Effector memory CD4-positive, alpha-beta T cell (primary cell): ENCODE measurements at places on chromosomes 3 and 15.

DNA sequence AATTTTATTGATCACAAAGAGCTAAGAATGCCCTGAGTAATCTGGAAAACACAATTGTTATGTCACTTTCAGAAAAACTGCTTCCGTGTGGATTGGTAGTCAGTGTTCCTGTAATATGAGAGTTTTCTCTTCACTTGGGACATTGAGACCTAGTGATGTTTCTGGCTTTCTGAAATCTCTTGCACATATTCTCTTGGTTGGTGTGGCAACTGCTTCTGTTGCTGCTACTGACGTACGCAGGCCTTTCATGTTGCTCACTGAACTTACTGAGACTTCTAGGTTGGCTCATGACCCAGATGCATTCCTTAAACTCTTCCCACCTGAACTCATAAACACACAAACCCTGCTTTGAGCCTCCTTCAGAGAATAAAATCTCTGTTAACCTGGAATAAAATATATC is 175.0 kb upstream of the PFN2 start:
- no peak for DNase-seq

GRCh38 chr3:197472151-197472550 is 83.6 kb downstream of the BDH1 start:
- DNase-seq, result no peak

DNA sequence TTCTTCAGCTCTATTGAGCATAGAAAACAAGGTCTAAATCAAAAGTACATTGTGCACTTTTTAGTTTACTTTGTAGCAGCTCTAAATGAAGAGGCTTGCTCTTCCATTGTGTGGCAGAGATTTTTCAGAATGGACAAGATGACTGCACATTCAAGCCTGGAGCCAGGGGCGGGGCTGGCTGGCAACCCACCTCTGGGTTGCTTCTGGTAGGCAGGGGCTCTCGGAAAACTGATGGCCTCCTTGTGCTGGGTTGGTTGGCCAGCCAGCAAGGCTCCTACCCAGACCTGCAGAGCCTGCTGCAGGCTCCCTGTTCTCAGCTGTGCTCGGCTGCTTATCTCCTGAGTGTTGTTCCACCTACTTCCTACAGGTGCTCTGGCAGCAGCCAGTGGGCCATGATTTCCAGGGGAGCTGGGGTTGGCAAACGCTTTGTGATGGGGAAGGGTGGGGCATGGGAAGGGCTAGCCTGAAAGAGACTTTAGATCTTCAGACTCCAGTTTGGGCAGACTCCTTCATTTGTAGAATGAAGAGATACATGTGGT is 8.8 kb downstream of the BSN start:
- DNase-seq, result no peak

- DNase-seq, result no peak
Observed at GRCh38 chr15:73679180-73679579, 5.0 kb upstream of the CD276 start.

DNA sequence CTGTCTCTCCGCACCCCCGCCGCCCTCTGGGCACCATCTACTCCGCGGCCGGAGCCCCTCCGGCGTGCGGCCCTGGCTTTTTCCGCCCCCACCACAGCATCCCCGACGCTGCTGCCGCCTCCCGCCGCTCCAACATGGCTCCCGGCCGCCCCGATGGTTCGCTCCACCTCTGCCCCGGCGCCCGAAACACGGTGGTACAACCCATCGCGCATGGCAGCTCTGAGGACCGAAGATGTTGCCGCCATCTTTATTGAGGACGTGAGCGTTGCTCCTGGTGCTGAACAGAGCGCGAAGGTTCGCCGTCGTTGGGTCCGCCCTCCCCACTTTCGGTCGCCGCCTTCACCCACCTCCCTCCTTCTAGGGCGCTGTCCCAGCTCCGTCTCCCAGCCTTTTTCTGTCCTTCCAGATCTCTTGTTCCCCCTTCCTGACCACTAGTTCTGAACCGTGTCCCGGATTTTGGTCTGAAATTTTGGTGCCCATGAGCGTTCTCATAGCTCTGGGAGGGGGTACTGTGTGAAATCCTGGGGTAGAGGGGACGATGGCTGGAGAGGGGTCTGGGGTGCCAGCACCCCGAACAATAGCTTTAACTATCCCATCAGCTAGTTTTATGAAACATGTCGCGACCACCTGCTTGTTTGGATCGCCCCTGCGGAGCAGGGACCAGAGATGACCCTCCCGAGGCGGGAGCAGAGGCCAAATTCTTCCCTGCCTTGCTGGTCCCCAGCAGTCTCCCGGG is at the start of gene CELSR3:
TSS of gene CELSR3 (minus strand) at position 134 of the 736 bp plus-strand sequence. CDS start 252 bp downstream, outside the sequence.
- peak; percentile 49 for DNase-seq

- no peak for DNase-seq
Observed at GRCh38 chr3:177862962-177863491, 665.7 kb upstream of the TBL1XR1 start.

DNA sequence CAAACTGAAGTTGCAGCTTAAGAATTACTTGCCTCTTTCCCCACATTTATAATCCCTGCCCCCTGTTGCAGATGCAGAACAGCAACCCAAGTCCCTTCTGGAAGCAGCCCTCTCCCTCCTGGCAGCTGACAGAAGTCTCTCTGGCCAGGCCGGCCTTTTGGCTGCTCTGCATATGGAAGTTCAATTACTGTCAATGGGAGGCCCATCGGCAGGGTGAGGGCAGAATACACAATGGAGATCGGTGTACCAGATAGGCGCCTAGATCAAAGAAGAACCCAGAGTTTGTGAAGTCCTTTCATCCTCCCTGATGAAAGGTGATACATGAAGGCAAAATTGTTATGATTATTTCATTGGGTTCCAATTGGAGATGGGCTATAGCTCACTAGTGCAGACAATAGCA is 327.9 kb upstream of the CTNNB1 start:
- DNase-seq, result no peak

- DNase-seq, result no peak
Observed at GRCh38 chr15:73781038-73781925, 28.1 kb upstream of the INSYN1 start.

- no peak for DNase-seq
Observed at GRCh38 chr3:24802614-24803013, 308.0 kb upstream of the THRB start.

GRCh38 chr15:52733088-52733487 is 53.9 kb upstream of the ATOSA start:
- no peak for DNase-seq

DNA sequence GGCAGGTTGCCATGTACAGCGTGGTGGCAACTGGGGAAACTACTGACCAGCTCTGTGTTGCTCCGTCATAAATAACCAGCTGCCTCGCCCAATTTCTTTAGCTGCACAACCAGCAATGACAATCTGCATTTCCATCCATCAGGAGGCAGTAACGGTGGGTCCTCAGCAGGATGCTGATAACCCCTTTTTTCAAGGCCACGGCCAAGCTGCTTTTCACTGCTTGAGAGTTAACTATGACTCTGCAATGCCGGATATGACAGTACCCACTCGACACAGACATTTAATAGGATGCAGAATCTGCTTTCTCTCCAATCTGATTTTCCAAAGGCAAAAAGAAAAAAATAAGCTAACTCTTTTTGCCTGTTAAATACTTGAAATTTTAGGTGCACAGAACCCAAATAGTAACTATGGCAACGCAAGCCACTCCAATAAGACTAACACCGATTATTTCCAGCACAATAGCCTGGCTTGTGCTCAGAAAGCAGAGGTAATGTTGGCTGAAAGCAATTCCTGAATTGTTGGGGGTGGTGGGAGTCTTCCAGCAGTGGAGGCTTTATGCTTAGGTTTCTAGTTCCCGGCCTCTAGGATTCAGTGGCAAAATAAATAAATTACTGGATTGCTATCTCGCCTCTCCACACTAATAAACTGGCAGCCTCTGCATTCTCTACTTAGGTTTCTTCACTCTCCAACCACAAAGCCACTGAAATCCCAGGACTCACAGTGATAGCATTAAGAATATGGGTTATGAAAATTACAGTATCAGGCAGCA is 31.2 kb upstream of the SRGAP3 start:
- no peak for DNase-seq

- DNase-seq, result no peak
Observed at GRCh38 chr3:63030666-63031065, 155.4 kb upstream of the CADPS start.

DNA sequence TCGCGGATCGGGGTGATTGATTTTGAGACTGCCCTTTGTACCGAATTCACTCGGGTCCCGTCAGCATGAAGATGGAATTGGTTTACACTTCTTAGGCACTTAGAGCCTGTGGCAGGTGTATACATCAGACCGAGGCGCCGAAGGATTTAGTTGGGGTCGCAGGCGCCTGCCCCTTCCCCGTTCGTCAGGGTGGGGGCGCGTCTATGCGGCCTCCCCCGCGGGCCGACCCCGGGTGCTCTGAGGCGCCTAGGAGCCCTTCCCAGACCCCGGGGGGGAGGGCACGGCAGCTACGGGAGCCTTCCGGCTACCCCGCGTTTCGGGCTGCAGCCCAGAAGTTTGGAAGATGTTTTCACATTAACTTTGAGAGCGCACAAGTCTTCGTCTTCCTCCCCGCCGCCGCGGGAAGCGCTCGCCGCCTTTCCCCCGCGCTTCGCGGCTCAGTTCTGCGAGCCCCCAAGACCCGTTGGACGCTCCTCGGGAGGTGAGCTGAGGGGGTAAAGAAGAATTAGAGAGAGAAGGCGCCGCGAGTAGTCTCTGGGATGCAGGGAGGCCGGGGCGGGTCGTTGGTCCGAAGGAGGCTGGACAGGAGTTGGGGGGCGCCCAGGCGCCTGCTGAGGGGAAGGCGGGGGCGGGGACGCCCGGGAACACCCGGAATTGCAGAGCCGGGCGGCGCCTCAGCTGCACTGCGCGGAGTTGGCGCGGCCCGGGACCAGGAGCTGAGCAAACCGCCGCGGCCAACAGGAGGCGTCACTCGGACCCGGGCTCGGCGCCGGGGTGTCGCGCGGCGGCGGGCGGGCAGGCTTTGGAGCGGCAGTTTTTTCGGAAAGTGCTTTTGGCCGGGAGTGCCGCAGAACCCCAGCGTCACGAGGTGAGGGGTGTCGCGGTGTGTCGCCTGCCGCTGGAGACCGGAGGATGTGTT is 780 bp downstream of the TIPARP start:
- peak; percentile 29 for DNase-seq

DNA sequence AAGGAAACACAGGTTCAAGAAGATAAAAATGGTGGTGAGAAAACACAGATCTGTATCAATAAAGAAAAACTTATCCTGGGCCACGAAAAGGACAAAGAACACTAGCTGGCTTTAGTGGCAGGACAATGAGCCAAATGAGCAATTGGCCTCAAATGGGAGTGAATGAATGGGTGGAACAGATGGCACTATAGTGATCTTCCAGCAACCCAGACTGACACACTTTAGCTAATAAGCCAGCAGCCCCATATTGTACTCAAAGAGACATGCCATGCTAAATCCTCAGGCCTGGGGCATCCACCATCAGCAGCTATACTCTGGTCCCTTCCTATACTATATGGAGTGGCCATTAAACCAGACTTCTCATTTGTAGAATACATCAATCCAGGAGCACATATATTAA is 60.0 kb upstream of the GADL1 start:
- DNase-seq, result no peak

- DNase-seq, result no peak
Observed at GRCh38 chr3:134237454-134238145, 13.1 kb downstream of the RYK start.

DNA sequence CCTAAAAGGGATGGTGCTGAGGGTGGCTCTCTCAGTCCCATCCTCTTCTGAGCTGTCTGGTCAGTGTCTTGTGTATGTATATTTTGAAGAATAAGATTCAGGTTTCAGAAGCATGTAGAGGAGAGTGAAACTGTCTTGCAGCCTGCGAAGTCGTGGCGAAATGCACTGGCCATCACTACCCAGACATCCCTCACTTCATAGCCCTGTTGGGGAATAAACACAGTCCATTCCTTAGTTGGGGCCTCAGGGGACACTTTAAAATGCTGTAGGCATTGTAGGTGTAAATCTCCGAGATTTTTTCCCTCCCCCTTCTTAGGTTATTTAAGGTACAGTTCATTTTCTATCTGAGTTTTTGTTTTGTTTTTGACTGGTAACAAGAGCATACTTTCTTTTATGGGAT is 93.8 kb downstream of the DNASE1L3 start:
- DNase-seq, result no peak

DNA sequence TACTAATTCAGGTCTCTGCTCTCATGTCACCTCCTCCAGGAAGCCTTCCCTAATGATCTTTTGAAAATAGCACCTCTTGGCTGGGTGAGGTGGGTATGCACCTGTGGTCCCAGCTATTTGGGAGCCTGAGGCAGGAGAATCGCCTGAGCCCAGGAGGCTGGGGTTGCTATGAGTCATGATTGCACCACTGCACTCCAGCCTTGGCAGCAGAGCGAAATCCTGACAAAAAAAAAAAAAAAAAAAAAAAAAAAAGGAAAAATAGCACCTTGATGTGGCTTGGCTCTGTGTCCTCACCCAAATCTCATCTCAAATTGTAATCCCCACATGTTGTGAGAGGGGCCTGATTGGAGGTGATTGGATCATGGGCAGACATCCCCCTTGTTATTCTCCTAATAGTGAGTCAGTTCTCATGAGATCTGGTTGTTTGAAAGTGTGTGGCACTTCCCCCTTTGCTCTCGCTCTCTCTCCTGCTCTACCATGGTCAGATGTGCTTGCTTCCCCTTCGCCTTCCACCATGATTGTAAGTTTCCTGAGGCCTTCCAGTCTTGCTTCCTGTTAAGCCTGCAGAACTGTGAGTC is 11.2 kb upstream of the RNU6-1 start:
- no peak for DNase-seq

- no peak for DNase-seq
Observed at GRCh38 chr3:55534876-55535275, 47.8 kb upstream of the WNT5A start.

GRCh38 chr3:179149951-179150350 is 1.8 kb downstream of the PIK3CA start:
- DNase-seq, result no peak

- peak; percentile 61 for DNase-seq
Observed at GRCh38 chr3:53890726-53891475, 758 bp downstream of the SELENOK start.

GRCh38 chr15:78105476-78106241 is 13.3 kb downstream of the SH2D7 start:
- DNase-seq, result no peak

DNA sequence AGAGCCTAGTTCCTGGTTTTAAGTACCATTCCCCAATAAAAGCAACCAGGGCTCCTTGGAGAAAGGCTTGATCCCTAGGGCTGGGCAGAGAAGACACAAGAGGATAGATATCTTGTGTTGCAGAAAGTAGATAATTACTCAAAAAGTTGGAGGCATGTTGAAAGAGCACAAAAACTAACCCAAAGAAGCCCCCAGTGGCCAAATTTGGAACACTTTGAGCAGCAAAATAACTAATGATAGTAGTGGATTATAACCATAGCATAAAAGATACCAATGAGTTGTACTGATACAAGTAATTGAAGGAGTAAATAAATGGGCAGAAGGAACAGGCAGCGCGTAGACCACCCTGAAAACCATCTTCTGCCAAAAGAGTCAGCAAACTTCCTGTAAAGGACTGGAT is 12.0 kb downstream of the EXOSC7 start:
- no peak for DNase-seq

- DNase-seq, result no peak
Observed at GRCh38 chr15:78242128-78242527, 7.8 kb upstream of the ACSBG1 start.

DNA sequence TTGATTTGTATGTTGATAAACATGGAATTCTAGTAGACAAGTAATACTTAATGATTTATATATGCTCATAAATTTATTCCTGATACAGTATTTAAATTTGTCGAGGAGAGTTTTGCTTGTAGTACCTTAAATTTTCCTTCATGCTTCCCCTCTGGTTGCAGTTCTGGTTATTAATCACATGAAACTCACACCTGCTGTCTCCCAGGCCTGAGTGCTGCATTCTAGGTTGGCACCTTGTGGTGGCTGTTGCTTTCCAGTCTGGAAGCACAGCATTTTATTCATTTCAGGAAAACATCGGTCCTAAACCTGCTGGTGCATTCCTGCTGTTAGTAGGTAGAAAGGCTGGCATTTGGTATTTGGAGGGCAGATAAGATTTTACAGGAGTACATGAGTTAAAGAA is 44.9 kb downstream of the ATP1B3 start:
- no peak for DNase-seq
